ENCODE measurements at places on chromosomes 5 and 9.

DNA sequence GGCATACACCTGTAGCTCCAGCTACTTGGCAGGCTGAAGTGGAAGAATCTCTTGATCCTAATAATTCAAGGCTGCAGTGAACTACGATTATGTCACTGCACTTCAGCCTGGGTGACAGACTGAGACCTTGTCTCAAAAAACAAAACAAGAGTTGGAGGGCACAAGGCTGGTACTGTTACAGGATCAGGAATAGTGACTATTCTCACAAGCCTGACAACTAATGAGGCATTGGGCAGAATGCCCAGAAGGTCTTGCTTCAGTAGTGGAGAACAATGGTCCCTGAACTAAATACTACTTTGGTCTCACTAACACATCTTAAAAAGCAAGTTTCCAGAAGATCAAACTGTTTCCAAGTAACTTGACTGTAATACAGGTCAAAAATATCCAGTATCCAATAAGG, 182.9 kb upstream of the RFX3 start:
- no peak for DNase-seq

GRCh38 chr5:108146222-108146621, 235.7 kb downstream of the FBXL17 start:
- DNase-seq, result no peak

DNA sequence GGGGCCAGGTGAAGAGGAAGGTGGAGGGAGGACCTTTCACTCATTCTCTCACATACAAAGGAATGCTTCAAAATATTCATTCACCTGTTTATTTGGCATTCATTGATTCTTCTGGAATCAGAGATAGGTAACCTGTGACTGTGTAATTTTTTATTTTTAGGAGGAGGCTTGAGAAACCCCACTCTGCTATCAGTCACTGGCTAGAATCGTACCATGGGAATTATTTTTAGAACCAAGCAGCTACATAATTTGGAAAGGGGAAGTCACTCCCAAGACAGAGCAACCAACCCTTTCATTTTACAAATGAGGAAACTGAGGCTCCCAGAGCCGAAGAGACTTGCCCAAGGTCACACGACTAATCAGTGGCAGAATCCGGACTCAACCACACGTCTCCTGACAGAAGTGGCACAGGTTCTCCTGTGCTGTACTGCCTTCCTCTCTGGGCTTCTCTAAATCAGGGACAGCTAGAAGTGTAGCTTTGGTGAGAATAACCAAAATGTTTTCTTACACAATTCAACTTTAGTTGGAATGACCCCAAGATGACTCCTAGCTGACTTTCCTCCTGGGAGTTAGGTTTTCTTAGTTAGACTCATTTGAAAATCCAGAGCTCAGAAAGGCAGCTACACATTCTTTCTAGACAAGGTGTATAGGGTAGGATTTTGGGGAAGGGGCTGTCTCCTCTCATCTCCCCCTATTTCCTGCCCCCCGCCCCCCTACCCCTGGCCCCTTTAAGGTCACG, 264.3 kb upstream of the PANK3 start:
- no peak for DNase-seq

GRCh38 chr5:109476292-109476691, 66.5 kb upstream of the PJA2 start:
- no peak for DNase-seq

GRCh38 chr9:124218987-124219461, 38.7 kb upstream of the NEK6 start:
- DNase-seq, result peak; percentile 30

DNA sequence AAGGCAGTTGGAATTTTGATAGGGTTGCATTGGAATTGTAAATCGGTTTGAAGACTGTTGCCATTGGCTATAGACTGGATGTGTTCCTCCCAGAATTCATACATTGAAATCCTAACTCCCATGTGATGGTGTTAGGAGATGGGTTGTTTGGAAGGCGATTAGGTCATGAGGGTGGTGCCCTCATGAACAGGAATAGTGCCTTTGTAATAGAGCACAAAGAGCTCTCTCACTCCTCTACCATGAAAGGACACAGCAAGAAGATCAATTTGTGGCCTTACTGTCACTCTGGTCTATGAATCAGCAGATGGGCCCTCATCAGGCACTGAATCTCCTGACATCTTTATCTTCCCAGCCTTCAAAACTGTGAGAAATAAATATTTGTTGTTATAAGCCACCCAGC, 133.2 kb downstream of the PARP8 start:
- DNase-seq, result no peak

GRCh38 chr5:107873877-107874276, 203.1 kb upstream of the EFNA5 start:
- DNase-seq, result no peak

DNA sequence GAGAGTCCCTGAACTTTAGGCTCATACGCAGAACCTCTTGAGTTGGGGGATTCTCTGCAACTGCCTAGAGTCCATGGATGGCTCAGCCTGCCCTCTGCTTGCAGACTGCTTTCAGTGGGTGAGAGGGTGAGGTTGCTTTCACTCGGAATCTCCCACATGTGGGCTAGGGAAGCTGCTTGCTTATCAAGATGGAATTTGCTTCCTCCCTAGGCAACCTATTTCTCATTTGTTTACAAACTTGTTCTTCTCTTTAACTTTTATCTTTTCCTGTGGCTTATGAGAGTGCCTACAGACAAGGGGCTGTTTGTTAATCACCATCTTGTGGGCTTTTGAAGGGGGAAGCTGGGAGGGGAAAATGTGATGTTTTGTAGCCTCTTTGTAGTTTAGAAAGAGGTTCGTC, 10.0 kb downstream of the TLE4 start:
- DNase-seq, result no peak

- DNase-seq, result no peak
Observed at GRCh38 chr5:172597755-172598155, 43.3 kb upstream of the NEURL1B start.
